ENCODE measurements at places on chromosomes 16 and 17.
A peak's percentile ranks its signal among the peaks of the same experiment; 100 is the strongest.

DNA sequence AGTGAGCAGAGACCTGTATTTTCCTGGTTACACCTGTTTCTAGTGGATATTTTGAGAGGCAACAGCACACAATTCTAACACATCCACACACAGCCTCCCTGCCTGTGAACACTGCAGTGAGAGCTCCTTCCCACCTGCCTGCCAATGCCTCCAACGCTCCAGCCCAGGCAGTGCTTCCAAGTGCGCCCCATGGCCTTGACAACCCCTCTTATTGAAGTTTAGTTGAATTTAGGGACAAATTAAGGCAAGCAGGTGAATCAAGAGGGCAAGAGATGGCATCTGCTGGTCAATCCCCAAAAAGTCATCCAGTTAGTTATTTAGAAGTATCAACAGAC is 4.7 kb upstream of the MXRA7 start:
- no peak for DNase-seq

DNA sequence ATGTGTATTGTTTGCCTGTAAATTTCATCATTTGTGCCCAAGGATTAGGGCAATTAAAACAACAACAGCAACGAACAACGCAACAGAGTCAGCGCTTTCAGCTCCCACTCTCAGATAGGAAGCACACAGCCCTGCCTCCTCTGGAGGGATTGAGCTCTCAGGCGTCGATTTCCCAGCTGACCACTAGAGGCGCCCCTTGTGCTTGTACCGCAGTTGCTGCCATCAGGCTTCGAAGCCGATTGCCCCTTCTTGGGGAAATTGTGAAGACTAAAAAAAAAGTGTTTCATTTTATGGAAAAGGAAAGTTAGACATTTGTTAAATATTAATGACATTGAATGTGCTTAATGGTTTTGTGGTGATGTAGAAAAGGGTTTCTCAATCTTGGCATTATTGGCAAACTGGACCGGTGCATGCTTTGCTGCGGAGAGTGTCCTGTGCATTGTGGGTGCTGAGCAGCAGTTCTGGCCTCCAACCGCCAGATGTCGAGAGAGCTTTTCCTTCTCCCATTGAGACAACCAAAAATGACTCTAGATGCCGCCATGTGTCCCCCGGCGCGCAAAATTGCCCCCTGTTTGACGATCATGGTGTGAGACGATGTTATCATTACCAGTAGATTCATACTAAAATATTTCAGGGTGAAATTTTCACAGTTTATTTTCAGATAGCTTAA is 650.4 kb upstream of the RBFOX1 start:
- DNase-seq, result peak; percentile 16

- no peak for DNase-seq
Observed at GRCh38 chr16:10020866-10021265, 161.4 kb downstream of the GRIN2A start.

GRCh38 chr16:9296271-9296590 is 204.8 kb downstream of the HAPSTR1 start:
- no peak for DNase-seq

DNA sequence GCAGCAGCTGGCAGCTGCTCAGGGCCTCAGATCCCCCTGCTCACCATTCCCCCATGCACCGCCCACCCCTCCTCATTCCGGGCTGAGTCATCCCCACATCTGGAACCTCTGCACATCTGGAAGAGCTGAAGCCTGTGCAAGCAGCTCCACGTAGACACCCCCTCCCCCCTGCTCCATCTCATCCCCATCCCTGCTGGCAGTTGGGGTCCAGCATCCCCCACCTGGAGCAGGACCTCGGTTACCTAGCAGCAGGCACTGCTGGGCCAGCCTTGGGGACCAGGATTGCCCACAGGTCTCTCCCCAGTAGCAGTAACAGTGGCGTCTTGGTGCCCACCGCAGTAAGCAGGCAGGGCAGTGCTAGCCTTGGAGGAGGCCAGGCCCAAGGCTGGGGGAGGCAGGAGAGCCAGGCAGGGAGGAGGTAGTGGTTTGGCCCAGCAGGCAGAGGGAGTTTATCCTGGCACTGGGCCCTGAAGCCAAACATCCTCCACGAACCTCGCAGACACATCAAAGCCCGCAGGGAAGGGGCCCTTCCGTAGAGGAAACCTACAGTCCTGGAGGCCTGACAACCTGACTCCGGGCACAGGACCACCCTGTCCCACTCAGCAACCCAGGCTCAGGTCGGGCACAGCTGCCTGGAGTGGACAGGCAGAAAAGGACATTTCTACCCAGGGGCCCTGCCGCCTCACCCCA is 7.7 kb upstream of the TMEM92 start:
- DNase-seq, result no peak

DNA sequence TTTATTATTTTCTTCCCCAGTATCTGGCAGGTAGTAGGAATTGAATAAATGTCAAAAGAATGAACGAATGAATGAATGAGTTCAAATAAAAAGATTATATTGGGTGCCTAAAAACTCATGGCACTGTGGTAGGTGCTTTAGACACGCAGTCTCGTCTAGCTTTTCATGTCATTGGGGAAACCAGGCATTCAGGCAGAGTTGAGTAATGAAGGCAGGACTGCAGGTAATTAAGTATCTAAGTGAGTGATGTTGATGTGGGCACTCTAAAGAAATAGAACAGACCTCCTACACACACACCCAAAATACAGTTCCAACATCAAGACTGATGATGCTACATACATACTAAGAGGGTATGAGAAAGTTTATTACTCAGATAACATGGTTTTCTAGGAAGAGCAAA is 96.6 kb downstream of the ZNF18 start:
- DNase-seq, result no peak

- DNase-seq, result no peak
Observed at GRCh38 chr17:66138120-66138519, 53.8 kb downstream of the CEP112 start.

- DNase-seq, result no peak
Observed at GRCh38 chr17:40124279-40125141, 2.7 kb downstream of the MSL1 start.

GRCh38 chr16:85112364-85112763 is at the start of gene CIBAR2:
Gene CIBAR2 (minus strand): TSS chr16:85112472. CDS start chr16:85112352, 120 bp downstream.
- DNase-seq, result no peak

DNA sequence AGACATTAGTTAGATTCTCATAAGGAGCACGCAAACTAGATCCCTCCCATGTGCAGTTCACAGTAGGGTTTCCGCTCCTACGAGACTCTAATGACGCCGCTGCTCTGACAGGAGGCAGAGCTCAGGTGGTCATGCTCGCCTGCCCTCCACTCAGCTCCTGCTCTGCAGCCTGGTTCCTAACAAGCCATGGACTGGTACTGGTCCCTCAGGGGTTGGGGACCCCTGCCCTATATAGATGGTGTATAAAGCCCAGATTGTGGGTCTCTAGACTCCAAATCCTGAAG is 52.1 kb upstream of the LYRM9 start:
- DNase-seq, result no peak

GRCh38 chr17:79022507-79022991 is 1.4 kb upstream of the C1QTNF1 start:
- no peak for DNase-seq

DNA sequence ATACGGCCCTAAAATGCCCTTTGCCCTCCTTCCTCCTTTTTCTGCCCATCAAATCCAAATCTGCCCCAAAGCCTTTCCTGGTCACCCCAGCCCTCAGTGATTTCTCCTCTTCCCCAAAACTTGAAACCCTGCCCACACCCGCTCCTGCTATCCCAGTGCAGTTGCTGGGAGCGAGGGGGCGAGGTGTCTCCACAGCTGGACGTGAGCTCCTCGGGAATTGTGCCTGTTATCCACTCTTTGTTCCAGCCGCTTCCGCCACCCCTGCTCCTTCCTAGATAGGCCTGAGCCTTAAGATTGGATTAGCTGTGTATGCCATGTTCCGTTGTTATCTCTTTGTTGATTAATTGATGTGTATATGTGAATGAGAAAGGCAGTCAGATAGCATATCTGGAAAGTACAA is 2.6 kb upstream of the KRT35 start:
- DNase-seq, result no peak

DNA sequence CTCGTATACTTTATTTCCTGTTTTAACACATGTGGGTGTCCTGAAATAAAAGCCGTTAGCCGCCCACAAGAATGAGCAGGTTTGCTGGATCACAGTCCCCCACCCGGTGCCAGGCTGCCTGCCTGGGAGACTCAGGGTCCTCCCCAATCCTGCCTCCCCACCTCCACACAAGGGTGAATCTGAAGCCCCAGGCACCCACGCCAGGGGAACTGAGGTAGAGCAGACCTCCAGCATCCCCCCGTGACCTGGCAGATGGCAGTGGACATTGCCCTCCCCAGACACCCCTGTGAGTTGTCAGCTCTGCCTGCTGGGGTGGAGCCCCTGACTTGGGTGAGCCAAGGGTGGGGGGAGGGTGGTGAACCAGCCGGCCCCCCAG is 114.8 kb downstream of the METRNL start:
- no peak for DNase-seq

- peak; percentile 49 for DNase-seq
Observed at GRCh38 chr17:49035470-49036269, 38.5 kb downstream of the IGF2BP1 start.

DNA sequence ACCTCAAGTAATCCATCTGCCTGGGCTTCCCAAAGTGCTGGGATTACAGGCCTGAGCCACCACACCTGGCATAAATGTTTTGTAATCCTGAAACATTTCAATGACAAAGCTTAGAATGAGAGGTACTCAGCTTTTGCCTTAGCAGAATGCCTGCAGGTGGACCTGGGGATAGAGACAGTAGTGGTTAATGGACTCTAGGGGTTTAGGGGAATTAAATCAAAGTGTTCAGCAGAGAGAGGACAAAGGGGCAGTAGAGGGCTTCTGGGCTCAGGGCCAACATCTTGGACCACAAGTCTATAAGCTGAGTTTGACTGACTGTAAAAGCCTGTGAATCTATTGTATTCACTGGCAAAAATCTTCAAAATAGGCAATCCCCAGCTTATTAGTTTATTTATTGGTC is 36.0 kb upstream of the MED13 start:
- DNase-seq, result no peak

GRCh38 chr17:78414178-78415162 is 36.0 kb downstream of the PGS1 start:
- no peak for DNase-seq

- no peak for DNase-seq
Observed at GRCh38 chr17:59377410-59377809, 46.0 kb downstream of the YPEL2 start.

- DNase-seq, result peak; percentile 17
Observed at GRCh38 chr16:28491230-28491969, 474 bp downstream of the CLN3 start.

DNA sequence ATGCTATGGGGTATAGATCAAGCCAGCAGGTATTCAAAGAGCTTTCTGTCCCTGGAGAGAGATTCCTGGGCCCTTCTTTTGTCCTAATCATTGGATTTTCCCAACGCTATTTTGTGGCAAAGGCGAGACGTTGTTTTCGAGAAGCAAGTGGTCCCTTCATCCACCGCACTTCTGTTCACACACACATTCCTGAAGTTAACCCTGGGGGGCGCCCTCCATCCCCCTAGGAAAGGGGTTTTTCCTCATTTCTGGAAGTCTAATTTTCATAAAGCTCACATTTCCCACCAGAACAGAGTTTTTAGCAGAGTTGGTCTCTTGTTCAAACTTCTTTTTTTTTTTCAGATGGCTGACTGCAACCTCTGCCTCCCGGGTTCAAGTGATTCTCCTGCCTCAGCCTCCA is 11.9 kb downstream of the SCGB1C2 start:
- no peak for DNase-seq

- DNase-seq, result no peak
Observed at GRCh38 chr16:69309316-69309715, 1.8 kb upstream of the VPS4A start.

DNA sequence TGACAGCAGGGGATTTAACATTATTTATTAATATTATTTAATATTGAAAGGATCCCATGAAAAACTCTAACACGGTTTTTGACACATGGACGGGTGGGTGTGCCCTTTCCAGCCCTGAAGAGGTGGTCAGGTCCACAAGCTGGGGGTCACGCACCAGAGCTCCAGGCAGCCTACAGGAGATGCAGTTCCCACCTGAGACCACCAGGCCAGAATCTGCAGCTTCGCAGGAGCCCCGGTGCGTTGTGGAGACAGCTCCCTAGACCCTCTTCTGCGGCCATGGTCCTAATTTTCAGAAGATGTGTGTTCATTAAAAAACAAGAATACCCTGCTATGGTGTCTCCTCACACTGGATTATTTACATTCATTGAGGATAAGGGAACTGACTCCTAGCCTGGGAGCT is 331.1 kb downstream of the C16orf95 start:
- DNase-seq, result no peak

DNA sequence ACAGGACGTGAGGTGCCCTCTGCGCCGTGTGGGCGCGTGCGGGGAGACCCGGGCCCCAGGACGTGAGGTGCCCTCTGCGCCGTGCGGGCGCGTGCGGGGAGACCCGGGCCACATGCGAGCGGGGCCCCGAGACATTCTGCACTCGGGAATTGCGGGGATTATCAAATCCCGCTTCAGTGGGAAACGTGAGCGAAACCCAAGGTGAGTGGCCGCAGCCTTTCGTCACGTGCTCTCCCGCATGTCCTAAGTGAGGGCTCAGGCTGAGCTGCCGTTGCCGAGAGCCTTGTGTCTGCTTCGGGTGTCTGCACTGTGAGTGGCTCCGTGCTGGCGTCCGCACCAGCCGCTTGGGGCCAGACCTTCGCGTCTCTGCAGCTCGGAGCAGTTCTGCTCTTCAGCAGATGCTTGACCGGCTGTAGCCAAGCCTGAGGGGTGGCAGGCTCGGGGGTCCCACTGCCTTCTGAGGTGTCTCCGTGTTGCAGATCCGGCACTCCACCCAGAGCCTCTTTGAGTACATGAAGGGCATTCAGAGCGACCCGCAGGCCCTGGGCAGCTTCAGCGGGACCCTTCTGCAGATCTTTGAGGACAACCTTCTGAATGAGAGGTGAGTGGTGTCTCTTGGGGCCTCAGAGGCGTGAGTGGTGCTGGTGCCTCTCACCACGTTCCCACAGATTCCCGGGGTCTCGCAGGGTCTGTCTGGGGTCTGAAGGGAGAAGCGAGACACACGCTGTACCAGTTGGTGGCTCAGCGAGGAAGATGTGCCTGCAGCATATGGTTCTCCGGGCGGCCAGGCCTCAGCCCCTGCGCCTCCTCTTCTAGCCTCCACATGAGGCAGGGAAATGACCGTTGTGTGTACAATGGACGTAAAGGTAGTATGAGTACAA is 90.5 kb upstream of the ZNF750 start:
- DNase-seq, result no peak

DNA sequence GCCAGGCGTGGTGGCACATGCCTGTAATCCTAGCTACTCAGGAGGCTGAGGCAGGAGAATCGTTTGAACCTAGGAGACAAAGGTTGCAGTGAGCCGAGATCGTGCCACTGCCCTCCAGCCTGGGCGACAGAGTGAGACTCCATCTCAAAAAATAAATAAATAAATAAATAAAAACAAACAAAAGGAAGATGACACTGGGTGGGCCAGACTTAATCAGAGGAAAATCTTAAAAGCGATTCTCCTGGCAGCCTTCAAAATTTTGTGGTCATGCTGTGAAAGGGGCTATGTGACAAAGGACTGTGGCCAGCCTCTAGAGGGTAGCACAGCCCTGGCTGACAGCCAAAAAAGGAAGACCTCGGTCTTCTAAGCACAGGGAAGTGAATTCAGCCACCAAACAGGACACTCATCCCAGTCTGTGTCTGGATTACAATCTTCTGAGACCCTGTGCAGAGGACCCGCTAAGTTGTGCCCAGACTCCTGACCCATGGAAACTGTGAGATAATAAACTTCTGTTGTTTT is 391.1 kb downstream of the CNTNAP4 start:
- DNase-seq, result no peak

GRCh38 chr17:28225271-28225670 is 93.7 kb upstream of the TMEM97 start:
- DNase-seq, result no peak

All from renal pelvis (tissue), 12 donors.